Esophagus mucosa (tissue), 1 donor: ENCODE measurements at places on chromosomes 6 and 20. TPM values are rescaled to one million over a fixed set of nuclear protein-coding genes. Genes with fewer than 3 reads are reported as not detected.

GRCh38 chr6:107819217-107819616 is 4.9 kb downstream of the SCML4 start:
- ATAC-seq: no peak

DNA sequence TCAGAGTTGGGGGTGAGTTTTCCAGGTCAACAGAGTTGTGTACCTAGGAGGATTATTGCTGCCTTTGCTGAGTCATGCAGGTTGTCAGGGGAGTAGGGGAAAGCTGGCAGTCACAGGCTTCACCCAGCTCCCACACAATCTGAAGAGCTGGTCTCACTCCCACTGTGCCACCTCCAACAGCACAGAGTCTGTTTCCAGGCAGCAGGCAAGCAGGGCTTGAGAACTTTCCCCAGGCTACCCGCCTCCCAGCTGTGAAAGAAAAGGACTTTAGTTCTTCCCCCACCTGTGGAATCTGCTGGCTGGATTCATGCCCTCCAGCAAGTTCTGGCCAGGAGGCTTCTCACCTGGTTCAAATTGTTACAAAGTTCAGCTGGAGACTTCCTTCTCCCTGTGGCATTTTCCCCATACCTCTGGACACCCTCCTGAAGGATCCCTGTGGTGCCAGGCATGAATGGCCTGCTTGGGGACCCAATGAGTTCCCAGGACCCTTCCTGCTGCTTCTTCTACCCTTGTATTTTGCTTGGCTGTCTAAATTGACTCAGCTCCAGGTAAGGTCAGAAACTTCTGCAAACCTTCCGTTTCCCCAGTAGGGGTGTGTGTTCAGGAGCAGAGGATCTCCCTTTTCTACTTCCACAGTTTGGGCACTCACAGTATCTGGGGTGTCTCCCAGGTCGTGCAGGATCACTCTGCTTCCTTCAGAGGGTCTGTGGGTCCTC is 378.1 kb upstream of the MAN1A1 start:
- no peak for ATAC-seq

DNA sequence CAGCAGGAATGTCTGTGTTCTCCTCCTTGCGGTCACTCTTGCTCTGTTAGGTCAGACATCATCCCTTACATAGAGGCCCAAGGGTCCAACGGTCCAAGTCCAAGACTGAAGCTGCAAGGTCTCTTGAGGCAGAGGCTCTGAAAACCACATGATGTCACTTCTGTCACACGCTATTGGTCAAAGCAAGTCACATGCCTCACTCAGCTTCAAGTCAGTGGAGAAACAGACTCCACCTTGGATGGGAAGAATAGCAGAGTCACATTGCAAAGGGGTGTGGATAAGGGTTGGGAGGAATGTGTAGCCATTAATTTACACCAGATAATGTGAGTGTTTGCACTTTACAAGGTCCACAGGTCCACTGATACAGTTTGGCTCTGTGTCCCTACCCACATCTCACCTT is 17.5 kb downstream of the SLC52A3 start:
- ATAC-seq: peak; percentile 41

GRCh38 chr6:166775180-166775922 is 148.3 kb upstream of the RPS6KA2 start:
- peak; percentile 77 for ATAC-seq

DNA sequence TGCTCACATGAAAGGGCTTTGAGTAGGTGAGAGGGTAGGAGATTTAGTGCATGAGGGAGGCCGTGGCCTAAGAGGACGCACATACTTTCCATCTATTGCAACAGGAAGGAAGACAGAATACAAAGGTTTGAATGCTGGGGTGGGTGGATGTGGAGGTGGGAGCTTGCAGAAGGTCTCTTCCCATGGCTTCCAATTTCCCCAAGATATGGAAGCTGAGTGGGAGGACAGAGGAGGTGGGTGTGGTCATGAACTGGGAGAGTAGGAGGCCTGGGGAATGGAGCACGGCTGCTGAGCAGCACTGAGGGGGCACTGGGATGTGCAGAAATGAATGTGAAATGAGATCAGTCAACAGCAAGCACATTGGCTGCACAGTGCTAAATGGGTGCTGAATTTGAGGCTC is 70.3 kb downstream of the SCML4 start:
- ATAC-seq: no peak

GRCh38 chr6:11427723-11428245 is 109.8 kb upstream of the TMEM170B start:
- no peak for ATAC-seq

GRCh38 chr6:37029249-37029971 is 24.0 kb downstream of the FGD2 start:
- ATAC-seq: peak; percentile 64

The RAD21L1 gene
- total RNA-seq: not detected

The GRM1 gene
- total RNA-seq: not detected

The LAMA2 gene
- 3.1 TPM for total RNA-seq

The LY6G6C gene
- 10.8 TPM for total RNA-seq
